Breast epithelium (tissue), 4 donors: ENCODE measurements at places on chromosomes 12 and 14. TPM values are rescaled to one million over a fixed set of nuclear protein-coding genes. Genes with fewer than 3 reads are reported as not detected.

- DNase-seq = no peak
Measured at GRCh38 chr12:6854036-6854435, 2.1 kb downstream of the USP5 start.

- DNase-seq = no peak
Measured at GRCh38 chr12:98922871-98923270, 277.8 kb downstream of the APAF1 start.

DNA sequence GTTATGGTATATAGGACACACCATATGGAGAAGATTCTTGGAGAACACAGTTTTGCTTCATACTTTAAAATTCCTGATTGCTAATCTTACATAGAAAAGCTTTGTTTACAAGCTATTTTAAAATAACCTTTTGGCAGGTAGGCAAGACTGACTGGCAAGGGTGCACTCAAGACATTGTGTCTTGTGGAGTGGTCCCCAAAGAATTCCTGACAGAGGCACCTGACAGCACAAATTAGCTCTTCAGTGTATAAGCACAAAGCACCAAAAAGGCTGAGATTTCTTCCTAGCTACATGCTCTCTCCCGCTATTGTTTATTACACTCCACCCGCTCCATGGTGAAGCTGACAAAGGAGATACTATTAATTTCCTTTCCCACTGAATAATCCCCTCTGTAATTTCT, 139.4 kb downstream of the MON2 start:
- DNase-seq = no peak

GRCh38 chr14:103296007-103296406, 38.0 kb upstream of the EIF5 start:
- DNase-seq = no peak

DNA sequence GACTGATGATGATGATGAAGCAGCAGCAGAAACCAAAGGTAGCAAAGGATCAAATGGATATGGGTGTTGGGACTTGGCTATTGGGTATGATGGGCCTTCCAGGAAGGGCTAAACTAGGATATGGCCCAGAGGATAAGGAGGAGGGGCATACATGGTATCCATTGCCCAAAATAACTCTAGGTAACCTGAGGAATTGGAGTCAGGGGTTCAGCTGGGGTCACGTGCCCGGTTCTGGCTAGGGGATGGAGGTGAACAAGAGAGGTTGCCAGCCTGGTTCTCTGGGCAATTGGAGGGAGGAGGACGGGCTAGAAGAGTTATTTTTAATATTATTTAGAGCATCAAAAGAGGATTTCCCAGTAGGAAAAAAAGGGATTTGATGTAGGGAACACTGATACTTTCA, 2.7 kb upstream of the ANKRD52 start:
- DNase-seq = no peak

GRCh38 chr14:58965601-58966000, 222.9 kb upstream of the DAAM1 start:
- DNase-seq = no peak

DNA sequence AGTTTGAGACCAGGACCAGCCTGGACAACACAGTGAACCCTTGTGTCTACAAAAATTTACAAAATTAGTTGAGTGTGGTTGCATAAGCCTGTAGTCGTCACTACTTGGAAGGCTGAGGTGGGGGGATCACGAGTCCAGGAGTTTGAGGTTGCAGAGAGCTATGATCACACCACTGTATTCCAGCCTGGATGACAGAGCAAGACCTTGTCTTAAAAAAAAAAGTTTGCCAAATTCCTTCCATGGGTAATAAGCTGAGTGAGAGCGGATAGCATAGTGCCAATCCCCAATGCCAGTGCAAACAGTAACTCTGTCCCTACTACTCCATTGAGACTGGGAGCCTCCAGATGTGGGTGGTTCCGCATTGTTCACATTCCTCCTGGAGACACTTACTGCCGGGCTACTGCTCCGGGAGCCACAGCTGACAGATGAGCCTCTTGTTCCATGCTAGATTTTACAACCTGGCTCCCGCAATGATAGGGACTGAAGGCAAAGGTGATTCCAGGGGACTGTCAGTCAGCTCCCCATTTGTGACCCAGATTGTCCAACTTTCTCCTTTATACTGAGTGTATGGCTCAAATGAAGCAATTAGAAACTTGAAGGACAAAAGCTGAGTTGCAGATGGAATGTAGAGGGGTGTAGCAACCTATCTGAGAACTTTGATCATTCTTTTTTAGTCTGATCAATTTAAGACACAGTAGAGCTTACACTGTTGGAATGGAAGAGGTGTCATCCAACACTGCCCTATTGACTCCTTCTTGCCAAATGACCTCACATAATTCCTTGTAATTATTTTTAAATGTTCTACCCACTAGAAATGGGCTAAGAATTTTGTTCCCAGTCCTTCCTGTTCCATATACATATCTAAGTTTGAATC, 13.4 kb upstream of the FRMD6 start:
- no peak for DNase-seq

DNA sequence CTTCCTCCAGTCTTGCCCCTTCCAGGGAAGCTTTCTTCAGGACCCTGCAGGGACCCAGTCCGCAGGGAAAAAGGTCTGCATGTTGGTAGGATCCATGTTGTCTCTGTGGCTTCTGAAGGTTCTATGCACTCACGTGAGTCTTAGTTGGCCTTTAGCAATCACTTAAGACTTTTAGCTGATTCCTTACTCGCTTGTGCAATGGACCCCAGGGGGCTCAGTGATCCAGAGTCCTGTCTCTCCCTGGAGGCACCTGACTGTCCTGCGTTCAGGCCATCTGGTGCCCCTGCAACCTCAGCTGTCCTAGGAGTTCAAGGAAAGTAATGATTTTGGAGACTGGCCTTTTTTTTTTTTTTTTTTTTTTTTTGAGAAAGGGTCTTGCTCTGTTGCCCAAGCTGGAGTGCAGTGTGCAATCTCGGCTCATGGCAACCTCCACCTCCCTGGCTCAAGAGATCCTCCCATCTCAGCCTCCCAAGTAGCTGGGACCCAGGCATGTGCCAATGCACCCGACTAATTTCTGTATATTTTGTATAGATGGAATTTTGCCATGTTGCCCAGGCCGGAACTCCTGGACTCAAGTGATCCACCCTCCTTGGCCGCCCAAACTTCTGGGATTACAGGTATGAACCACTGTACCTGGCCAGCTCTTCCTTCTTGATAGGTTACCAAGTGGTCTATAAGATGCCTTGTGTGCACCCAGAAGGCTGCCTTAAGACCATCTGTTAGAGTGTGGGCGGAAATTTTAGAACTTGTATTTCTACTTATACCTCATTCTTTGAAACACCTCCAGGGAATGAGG, 4.6 kb downstream of the IFI27L2 start:
- no peak for DNase-seq

- no peak for DNase-seq
Measured at GRCh38 chr12:117334051-117334450, 27.4 kb downstream of the NOS1 start.

- no peak for DNase-seq
Measured at GRCh38 chr12:51401900-51402299, 10.7 kb upstream of the GALNT6 start.

DNA sequence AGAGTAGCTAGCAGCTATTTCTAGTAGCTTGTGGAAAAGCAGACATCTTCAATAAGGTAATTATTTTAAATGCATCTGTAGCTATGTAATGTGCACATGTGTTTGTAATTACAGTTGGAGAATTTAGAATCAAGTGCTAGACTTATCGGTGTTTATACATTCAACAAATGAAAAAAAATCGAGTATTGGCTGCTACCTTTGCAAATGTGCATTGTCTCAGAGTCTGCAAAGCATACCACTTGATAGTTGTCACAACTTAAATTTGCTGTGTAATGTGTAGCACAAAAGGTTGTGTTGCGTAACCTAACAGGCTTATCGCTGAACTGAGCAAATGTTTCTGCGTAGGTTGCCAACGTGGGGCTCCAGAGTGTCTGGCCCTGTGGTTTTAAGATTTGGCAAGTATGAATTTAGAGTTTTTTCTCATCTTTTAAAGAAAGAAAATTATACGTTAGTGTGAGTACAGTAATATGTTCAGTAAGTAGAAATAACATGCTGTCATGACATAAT, 44.3 kb downstream of the TMTC2 start:
- no peak for DNase-seq

DNA sequence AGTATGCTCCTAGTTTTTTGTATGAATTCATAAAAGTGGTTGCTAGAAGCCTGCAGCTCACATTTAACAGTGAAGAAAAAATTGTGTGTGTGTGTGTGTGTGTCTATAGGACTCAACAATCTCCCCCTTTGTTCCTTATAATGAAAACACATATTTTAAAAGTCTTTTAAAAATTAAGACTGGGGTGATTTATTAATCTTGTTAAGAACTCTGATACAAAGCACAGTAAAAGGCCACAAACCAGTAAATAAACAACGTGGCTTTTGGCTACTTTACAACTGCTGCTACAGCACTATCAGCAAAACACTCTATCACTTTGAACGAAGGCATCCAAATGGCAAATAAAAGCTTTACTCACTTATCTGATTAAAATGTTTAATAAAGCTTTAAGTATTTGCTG, 594 bp upstream of the VCPKMT start:
- no peak for DNase-seq

- DNase-seq = no peak
Measured at GRCh38 chr14:106633721-106634120, 1107.3 kb downstream of the TMEM121 start.

DNA sequence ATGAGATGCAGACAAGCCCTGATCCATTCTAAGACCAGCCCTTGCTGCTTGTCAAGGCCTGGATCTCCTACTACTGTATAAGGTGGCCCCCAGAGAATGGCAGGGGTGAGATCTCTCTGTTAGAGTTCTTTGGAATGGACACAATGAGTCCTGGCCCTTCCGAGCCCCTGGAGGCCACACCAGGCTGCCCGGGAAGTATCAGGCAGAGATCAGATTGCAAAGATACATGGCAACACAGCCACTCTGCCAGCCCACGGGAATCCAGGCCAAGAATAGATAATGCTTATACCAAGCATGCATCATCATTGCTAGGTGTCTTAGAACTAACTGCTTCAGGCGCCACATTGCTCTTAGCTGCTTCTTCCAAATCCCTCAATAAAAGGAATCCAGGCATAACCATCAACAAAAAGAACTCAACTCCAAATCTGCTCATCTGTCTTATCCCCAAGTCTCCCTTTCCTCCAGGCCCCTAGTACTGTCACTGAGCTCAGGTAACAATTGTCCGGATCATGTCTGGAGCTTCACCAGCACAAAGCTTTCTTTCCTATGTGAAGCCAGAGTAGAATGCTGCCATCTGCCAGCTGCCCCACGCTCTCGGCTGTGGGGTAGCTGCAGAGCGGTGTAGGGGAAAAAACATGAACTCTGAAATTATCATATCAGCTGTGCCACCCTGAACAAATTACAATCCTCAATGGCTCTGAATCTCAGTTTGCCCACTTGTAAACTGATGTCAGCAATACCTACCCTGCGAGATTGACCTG, 5.5 kb upstream of the VASH1 start:
- no peak for DNase-seq

DNA sequence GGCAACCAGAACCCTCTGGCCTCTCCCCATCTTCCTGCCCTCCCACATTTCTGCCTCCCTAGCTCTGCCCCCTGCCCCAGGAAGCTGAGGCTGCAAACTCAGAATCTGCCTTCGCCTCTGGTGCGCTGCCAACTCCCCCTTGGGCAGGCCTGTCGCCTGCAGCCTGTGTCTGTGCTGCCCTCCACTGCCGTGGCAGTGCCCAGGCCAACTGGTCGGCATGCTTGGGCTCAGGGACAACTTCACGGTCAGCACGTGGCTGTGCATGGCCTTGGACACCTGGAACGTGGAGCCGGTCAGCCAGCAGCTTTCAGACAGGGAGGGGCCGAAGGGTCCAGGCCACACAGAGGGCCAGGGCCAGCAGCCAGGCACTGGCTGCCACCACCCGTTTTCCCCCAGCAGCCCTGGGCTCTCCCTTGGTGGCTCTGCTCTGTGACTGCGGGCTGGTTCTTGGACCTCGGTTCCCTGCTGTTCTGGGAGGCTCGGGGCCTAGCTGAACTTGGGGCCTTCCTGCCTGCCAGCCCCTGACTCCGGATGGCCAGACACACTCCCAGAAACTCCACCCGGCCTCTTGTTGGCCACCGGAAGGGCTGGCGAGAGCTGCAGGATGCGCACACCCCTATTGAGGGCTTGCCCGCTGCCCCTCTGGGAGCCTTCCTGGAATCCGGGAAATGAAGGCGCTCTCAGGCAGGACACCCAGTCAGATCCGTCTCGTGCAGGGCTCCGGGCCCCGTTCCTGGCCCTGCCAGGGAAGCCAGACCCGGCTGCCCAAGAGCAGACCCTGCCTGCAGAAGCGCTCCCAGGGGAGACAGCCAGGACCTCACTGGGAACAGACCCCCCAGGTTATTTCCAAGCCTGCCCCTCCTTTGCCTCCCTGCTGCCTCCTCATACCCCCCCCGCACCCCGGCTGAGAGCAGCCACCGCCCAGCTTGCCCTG, 34.2 kb upstream of the PPP1R13B start:
- no peak for DNase-seq

GRCh38 chr14:85471156-85471555, 58.8 kb upstream of the FLRT2 start:
- DNase-seq = no peak

- no peak for DNase-seq
Measured at GRCh38 chr12:25985316-25986175, 27.1 kb downstream of the RASSF8 start.

DNA sequence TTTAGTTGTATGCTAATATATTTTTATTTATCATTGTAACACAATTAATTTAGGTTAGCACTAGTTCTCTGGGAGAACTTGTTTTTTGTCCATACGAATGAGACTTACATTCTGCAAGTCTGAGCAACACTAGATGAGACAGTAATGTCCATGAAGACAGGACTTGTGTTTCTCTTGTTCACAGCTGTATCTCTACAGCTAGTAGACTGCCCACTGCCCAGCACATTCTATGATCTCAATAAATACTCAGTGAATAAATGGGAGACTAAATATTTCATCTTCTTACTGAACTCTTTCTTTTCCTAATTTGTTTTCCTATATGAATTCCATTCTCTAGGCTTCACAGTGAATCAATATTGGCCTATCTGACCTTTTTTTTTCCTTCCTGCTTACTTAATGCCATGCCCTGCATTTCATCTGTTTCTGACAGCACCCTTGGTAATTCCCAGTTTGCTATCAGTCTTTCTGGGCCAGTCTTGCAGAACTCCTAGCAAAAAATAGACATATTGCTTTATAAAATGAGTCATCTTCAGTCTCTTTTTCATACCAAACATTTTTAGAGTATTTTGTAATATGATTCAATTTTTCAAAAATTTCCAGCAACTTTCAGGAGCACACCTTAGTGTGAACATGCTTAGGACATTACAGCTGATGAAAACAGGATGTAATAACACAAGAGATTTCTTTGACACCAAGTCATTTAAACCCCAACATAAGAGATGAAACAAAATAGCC, 185.5 kb upstream of the ATP2B1 start:
- DNase-seq = no peak

GRCh38 chr12:12941450-12942350, 10.3 kb downstream of the GPRC5D start:
- no peak for DNase-seq

- DNase-seq = no peak
Measured at GRCh38 chr12:51907856-51908425, 637 bp downstream of the ACVRL1 start.

- DNase-seq = no peak
Measured at GRCh38 chr12:13719986-13720385, 261.4 kb downstream of the GRIN2B start.

- DNase-seq = no peak
Measured at GRCh38 chr12:30416631-30417030, 279.0 kb downstream of the IPO8 start.

GRCh38 chr14:30143627-30144026, 216.0 kb upstream of the PRKD1 start:
- no peak for DNase-seq

The MAP1LC3B2 gene
- total RNA-seq = 8.5 TPM

The SIRT4 gene
- total RNA-seq = 1.6 TPM

The GPN3 gene
- total RNA-seq = 21.0 TPM

The PTPRB gene
- 36.1 TPM for total RNA-seq

The LBHD2 gene
- total RNA-seq = not detected

The MAP3K9 gene
- 3.3 TPM for total RNA-seq
